Osteoblast (primary cell): ENCODE measurements at places on chromosomes 3 and 15. TPM values are rescaled to one million over a fixed set of nuclear protein-coding genes. Genes with fewer than 3 reads are reported as not detected.

GRCh38 chr3:5022187-5022965 lies 43.1 kb downstream of the BHLHE40 start:
- DNase-seq: no peak

DNA sequence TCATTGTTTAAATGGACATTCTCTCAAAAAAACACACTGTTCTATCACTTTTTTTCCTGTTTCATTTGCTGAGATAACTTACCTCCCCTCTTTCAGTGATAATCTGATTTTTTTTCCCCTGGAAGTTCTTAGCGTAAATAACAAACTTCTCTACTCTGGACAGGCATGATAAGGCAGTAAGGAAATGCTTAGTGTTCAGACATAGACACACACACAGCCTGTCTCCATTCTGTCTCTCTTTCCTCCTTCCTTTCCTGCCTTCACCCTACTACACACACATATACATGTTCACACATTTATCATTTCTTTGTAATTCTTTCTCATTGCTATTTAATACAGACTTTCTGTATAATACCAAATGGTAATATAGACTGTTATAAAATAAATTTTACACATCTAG lies 470.8 kb upstream of the ROBO1 start:
- DNase-seq: no peak

- peak; percentile 97 for DNase-seq
Measured at GRCh38 chr15:88255484-88256278, 858 bp downstream of the NTRK3 start.

DNA sequence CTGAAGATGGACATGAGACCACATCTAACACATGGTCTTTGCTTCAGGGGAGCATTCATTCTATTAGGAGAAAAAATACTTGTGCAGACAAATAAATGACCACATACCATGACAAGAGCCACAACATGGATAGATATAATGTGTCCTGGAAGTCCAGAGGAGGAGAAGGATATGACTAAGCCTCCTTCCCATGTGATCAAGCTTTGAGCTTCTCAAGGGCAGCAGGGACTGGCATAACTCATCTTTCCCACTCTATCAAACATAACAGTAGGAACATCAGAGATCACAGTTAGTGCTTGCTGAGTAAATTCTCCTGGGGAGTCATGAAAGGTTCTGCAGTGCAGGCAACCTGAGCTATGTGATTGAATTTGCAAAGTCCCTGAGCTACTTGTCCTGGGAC lies 86.0 kb upstream of the LPP start:
- DNase-seq: no peak

- no peak for DNase-seq
Measured at GRCh38 chr3:189355115-189355480, 183.3 kb downstream of the TPRG1 start.

DNA sequence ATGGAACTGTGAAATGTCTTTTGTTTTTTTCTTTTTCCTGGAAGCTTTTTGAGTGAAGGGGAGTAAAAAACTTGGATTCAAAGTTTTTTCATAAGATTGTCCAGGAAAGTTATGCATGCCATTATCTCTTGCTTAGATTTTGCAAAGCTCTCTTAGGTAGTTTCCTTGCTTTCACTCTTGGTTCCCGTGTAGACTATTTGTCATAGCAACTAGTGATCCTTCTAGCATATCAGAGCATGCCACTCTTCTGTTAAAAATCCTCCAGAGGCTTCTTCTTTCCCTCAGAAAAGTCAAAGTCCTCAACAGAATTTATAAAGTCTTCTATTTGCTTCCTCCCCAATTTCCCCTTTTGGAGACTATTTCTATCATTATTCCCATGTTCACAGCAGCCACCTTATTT lies 21.1 kb downstream of the GTF2E1 start:
- no peak for DNase-seq

GRCh38 chr15:70902107-70902506 lies 9.5 kb downstream of the LRRC49 start:
- no peak for DNase-seq

- DNase-seq: peak; percentile 39
Measured at GRCh38 chr3:197775317-197775716, 15.7 kb upstream of the LRCH3 start.

DNA sequence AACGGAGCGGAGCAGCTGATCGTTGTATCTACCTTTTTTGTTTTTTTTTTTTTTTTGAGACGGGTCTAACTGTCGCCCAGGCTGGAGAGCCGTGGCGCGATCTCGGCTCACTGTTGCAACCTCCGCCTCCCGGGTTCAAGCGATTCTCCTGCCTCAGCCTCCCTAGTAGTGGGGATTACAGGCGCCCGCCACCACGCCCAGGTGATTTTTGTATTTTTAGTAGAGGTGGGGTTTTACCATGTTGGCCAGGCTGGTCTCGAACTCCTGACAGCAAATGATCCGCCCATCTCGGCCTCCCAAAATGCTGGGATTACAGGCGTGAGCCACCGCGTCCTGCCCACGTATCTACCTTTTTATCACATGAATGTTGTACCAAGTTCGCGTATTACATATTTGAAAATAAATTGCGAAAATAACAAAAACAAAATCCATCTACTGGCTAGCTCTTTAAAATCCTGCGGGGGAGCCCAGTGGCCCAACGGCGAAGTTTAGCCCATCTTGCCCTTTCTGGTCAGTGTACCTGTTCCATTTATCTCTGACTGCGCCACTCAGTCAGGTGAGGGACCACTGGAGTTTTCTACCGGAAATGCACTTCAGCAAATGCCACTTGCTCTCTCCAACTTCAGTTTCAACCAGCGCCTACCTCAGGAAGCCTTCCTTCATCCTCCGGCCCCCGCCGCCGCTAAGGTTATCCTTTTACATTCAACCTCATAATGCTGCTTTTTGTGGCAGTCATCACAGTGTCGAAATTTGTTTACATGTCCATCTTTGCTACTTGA lies 1.2 kb upstream of the EIF3J start:
- DNase-seq: peak; percentile 56

GRCh38 chr3:131526801-131527347 lies 24.1 kb upstream of the MRPL3 start:
- DNase-seq: peak; percentile 57

GRCh38 chr3:187673012-187673411 lies 2.8 kb upstream of the SST start:
- no peak for DNase-seq

- peak; percentile 65 for DNase-seq
Measured at GRCh38 chr3:50118237-50118636, 29.5 kb downstream of the RBM5 start.

- peak; percentile 97 for DNase-seq
Measured at GRCh38 chr15:84658080-84658787, at the start of gene NMB. Gene NMB, minus strand, starts transcription at chr15:84658199. Its CDS starts 47 bp downstream, at chr15:84658152.

DNA sequence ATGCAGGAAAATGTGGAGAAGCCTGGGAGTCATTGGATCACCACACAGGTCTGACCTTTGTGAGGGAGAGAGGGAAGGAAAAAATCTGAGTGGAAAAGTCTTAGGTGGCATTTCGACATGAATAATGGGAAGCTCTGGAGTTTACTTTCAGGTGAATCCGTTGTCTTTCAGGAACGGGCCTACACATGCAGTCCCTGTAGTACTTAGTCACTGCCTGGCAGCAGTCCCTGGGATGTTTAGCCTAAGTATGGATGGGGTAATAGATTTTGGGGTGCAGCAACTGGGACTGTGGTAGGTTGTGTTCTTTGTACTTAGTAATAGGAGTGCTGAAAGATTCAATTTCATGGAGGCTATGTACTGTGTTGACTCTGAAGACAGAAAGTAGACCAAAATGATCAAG lies 227.5 kb upstream of the EPHA3 start:
- no peak for DNase-seq

- no peak for DNase-seq
Measured at GRCh38 chr3:78204977-78205376, 1165.1 kb downstream of the ROBO2 start.

Gene TRPM1
- under 0.01 TPM in 1 of 2 replicates, not detected in the other for total RNA-seq

Gene RTP4
- 2.7 and 4.0 TPM in 2 replicates for total RNA-seq

Gene LCMT2
- 6.9 and 7.7 TPM in 2 replicates for total RNA-seq

Gene CAPN3
- 1.1 and 3.2 TPM in 2 replicates for total RNA-seq

Gene SNX33
- 38.0 and 39.8 TPM in 2 replicates for total RNA-seq
